K562 (cell line): ENCODE measurements at places on chromosomes 7 and 10. TPM values are rescaled to one million over a fixed set of nuclear protein-coding genes. Genes with fewer than 3 reads are reported as not detected.
A peak's percentile ranks its signal among the peaks of the same experiment; 100 is the strongest.

DNA sequence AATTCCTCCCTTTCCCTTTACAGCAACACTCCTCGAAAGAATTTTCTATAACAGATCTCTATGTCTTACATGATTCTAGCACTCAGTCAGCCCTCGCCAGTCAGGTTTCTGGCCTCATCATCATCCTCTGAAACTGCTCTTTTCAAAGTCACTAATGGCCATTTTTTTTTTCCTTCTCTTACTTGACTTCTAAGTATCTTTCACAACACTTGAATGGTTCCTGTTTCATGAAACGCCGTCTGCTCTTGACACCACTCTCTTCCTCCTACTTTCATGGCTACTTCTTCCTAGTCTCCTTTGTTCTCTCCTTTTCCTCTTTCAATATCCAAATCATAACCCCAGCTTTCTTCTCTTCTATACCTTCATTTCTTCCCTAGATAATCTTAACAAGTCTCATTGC is 100.5 kb upstream of the NRP1 start:
- no peak overlapping the region for H3K27ac ChIP-seq
- peaks cover 5% of the 10 kb centered on the region; the same call in 1 of the 2 replicates for H3K27me3 ChIP-seq
- DNase-seq: no peak

DNA sequence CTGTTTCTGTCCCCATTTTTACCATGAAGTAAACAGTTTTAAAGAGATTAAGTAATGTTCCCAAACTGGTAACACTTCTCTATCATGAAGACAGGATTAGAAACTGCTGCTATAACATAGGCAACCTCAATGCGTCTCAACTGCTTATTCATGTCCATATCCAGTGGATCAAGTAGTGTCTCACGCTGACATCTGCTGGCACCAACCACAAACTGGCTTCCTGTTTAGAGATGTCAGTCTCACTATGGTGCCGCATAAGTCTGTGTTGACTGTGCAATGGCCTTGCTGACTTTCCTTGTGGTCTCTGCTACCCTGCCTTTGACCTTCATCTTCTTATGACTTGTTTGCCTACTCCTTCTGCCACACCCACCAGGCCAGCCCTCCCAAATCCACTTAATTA is 369.6 kb upstream of the DPP6 start:
- DNase-seq: no peak
- H3K27me3 ChIP-seq: no peaks in the 10 kb centered on the region
- H3K4me1 ChIP-seq: no peaks in the 10 kb centered on the region
- no peak overlapping the region for H3K4me3 ChIP-seq
- no peak overlapping the region for H3K27ac ChIP-seq

DNA sequence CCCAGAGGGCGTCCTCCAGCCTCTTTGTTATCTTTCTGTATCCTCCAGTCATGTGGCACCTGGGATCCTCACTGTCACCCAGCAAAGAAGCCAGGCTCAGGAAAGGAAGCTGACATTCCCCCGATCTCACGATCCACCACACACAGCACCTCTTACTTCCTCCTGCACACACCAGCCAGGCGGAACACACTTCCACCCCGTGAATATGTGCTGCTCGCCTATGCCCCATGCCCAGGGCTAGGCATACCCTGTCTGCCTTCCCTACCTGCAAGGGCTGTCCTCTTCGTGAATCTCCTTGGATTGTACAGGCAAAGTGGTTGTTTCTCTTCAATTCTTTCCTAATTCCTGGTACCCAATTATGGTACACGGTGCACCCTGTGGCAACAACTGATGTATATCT is 191.0 kb downstream of the TNS3 start:
- no peaks in the 10 kb centered on the region for H3K4me1 ChIP-seq
- H3K4me3 ChIP-seq: no peak overlapping the region
- H3K27me3 ChIP-seq: peaks cover 16% of the 10 kb centered on the region; the same call in 2 of the 3 replicates
- no peaks in the 10 kb centered on the region for H3K36me3 ChIP-seq
- H3K27ac ChIP-seq: no peak overlapping the region

GRCh38 chr7:44700322-44700721 is 48.3 kb upstream of the ZMIZ2 start:
- H3K36me3 ChIP-seq: peaks cover 67% of the 10 kb centered on the region
- H3K27me3 ChIP-seq: no peaks in the 10 kb centered on the region
- no peak overlapping the region for H3K4me3 ChIP-seq
- no peak overlapping the region for H3K27ac ChIP-seq
- DNase-seq: no peak

- H3K36me3 ChIP-seq: no peaks in the 10 kb centered on the region
- no peak overlapping the region for H3K27ac ChIP-seq
- no peaks in the 10 kb centered on the region for H3K4me1 ChIP-seq
- H3K4me3 ChIP-seq: no peak overlapping the region
- DNase-seq: no peak
These were observed 93.6 kb upstream of the PCBD1 start for GRCh38 chr10:70981936-70982335.

GRCh38 chr10:14311206-14311957 is 19.3 kb downstream of the FRMD4A start:
- no peak overlapping the region for H3K4me3 ChIP-seq
- no peaks in the 10 kb centered on the region for H3K27me3 ChIP-seq
- H3K27ac ChIP-seq: no peak overlapping the region
- DNase-seq: no peak
- no peaks in the 10 kb centered on the region for H3K4me1 ChIP-seq

- H3K4me1 ChIP-seq: no peaks in the 10 kb centered on the region
- no peaks in the 10 kb centered on the region for H3K27me3 ChIP-seq
- no peaks in the 10 kb centered on the region for H3K36me3 ChIP-seq
- H3K4me3 ChIP-seq: no peak overlapping the region
These were observed 118.4 kb upstream of the ANK3 start for GRCh38 chr10:60508037-60508436.

- H3K4me3 ChIP-seq: no peak overlapping the region
- no peak overlapping the region for H3K27ac ChIP-seq
These were observed 119.7 kb downstream of the FAM53B start for GRCh38 chr10:124624466-124624865.

DNA sequence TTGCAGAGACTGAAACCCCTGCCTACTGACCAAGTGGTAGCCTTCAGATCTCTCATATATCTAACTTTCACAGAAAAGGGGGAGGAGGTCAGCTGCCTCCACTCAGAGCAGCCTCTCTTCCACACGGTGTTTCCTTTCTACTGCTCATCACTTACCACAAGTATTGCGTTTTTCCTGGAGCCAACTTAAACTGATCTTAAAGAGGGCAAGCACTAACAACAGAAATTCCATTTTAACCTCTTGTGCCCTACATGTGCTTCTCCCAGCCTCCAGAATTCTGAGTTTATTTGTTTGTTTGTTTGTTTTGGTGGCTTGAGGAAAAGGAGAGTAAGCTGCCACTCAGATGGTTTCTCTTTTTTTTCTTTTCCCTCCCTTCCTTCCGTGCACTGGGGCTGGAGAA is 19.1 kb downstream of the SKIDA1 start:
- no peaks in the 10 kb centered on the region for H3K27me3 ChIP-seq
- no peak overlapping the region for H3K27ac ChIP-seq
- no peaks in the 10 kb centered on the region for H3K36me3 ChIP-seq
- no peak for DNase-seq
- H3K4me1 ChIP-seq: peaks cover 4% of the 10 kb centered on the region; the same call in 1 of the 2 replicates

- no peak overlapping the region for H3K4me3 ChIP-seq
- no peak for DNase-seq
- H3K27ac ChIP-seq: no peak overlapping the region
- no peaks in the 10 kb centered on the region for H3K36me3 ChIP-seq
These were observed 67.8 kb downstream of the ABI1 start for GRCh38 chr10:26792758-26793495.

- H3K4me1 ChIP-seq: no peaks in the 10 kb centered on the region; the same call in 1 of the 2 replicates
- H3K27ac ChIP-seq: no peak overlapping the region
These were observed 22.1 kb upstream of the ZC3HAV1 start for GRCh38 chr7:139131601-139132041.

GRCh38 chr7:71112436-71112835 is 19.5 kb upstream of the GALNT17 start:
- H3K4me1 ChIP-seq: no peaks in the 10 kb centered on the region
- DNase-seq: no peak
- no peaks in the 10 kb centered on the region for H3K27me3 ChIP-seq
- no peak overlapping the region for H3K27ac ChIP-seq
- H3K4me3 ChIP-seq: no peak overlapping the region

- peaks cover 5% of the 10 kb centered on the region for H3K4me1 ChIP-seq
- DNase-seq: peak; percentile 60
- H3K27me3 ChIP-seq: no peaks in the 10 kb centered on the region; the same call in 2 of the 3 replicates
- no peaks in the 10 kb centered on the region for H3K36me3 ChIP-seq
These were observed 112.7 kb downstream of the SLIT1 start for GRCh38 chr10:97072851-97073665.

- no peak overlapping the region for H3K4me3 ChIP-seq
- H3K27ac ChIP-seq: no peak overlapping the region
- no peak for DNase-seq
- no peaks in the 10 kb centered on the region for H3K27me3 ChIP-seq
These were observed 24.0 kb upstream of the HELLS start for GRCh38 chr10:94521276-94522250.

DNA sequence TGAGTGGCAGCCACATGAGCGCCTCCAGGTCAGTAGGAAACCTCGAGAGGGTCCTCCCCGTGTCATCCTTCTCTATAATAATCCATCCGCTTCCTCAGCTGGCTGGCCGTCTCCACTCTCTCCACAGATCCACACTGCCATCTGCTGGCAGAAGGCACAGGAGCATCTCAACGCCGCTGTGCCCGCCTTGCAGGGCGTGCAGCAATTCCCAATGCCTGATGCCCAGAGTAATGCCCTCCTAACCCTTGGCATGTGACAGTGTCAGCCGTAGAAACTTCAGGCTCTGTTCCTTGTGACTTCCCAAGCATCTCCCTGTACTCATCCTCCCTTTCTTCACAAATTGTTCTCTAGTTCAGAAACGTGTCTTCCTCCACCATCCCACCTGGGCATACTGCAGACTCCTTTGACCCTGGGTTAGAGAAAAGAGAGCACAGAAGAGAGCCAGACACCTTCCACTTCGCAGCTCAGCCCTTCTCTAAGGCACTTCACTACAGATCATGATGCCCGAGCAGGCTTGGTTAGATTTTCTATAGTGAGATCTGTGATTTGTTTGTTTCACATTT is 70.8 kb downstream of the XPNPEP1 start:
- H3K36me3 ChIP-seq: no peaks in the 10 kb centered on the region
- no peak overlapping the region for H3K27ac ChIP-seq
- H3K4me3 ChIP-seq: no peak overlapping the region
- peak; percentile 71 for DNase-seq
- H3K27me3 ChIP-seq: peaks cover 11% of the 10 kb centered on the region

DNA sequence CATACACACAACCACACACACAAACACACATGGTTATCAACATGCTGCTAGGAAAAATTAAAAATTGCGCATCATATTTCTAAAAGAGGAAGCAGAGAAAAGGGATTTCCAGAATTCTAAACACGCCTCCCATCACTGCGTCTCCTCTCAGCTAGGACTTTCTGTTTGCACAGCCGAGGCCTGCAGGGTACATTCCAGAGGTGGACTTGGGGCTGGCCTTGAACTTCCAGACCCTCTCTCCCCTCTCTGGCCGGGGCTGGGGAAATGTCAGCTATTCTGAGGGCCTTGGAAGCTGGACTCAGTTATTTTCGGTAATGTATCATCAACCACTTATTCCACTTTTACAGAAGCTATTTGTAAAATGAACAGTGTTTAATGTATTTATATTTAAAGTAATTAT is 168.7 kb downstream of the GALNT17 start:
- no peak for DNase-seq
- H3K36me3 ChIP-seq: no peaks in the 10 kb centered on the region
- no peaks in the 10 kb centered on the region for H3K4me1 ChIP-seq
- H3K27me3 ChIP-seq: no peaks in the 10 kb centered on the region; the same call in 2 of the 3 replicates
- H3K4me3 ChIP-seq: no peak overlapping the region

DNA sequence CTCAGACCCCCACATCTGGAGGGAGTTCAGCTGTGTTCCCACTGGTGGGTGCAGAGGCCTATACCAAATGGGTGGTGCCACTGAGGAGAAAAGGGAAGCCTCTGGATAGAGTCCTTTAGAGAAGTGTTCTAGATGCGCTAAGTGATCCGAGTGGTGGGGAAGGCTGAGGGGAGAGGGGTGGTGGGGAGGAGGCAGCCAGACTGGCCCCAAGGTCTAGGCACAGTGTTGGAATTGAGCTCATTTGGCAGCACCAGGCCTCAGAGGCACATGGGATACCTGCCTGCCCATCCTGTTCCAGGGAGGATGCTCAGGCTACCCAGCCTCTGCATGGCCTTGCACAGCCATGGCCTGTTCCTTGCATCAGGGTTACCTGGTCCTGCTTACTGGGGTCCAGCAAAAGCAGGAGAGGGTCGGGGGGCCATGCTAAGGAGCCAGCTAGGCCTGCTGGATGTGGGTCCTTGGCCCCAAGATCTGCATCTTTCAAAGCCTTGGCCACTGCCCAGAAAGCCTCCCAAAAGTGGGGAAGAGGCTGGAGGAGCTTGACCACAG is 99.6 kb downstream of the NEURL1 start:
- no peaks in the 10 kb centered on the region for H3K36me3 ChIP-seq
- H3K4me3 ChIP-seq: no peak overlapping the region
- H3K4me1 ChIP-seq: no peaks in the 10 kb centered on the region
- no peak overlapping the region for H3K27ac ChIP-seq
- no peaks in the 10 kb centered on the region for H3K27me3 ChIP-seq
- no peak for DNase-seq

DNA sequence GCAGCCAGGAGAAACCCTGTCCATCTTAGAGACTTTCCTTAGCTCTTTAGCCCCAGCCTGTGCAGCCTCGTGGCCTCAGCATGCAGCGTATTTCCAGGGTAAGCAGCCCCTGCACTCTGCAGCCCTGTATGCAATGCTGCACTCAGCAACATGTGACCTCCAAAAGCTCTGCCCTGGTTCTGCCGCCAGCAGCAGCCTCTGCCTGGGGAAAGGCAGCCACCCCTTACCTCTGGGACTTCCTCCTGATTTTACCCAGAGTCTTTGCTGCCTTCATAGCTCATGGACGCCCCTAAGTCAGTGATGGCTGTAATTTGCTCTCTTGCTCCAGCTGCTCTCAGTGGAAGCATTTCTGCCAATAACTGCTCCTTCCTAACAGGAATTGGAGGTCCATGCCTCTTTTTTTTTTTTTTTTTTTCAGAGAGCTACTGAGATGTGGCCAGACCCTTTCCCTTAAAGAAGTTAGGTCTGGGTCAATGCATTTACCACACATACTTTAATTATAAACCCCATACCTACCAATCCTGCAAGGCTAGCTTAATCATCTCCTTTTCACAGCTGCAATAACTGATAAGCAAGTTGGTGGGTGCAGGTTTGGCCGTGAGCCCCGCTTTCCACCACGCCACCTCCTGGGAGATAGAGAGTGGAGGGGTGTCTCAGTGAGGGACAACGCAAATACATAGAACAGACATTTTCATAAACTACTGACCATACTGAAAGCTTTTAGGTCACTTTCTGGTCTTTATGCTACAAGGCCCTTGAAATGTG is 71.7 kb downstream of the RAMP3 start:
- no peak overlapping the region for H3K27ac ChIP-seq
- H3K4me1 ChIP-seq: peaks cover 9% of the 10 kb centered on the region; the same call in 1 of the 2 replicates
- H3K36me3 ChIP-seq: no peaks in the 10 kb centered on the region

TIMM23 gene
- total RNA-seq: 148 and 150 TPM in 2 replicates

FBXW4 gene
- 6.9 and 8.1 TPM in 2 replicates for total RNA-seq

ZFAND4 gene
- total RNA-seq: 2.1 and 2.9 TPM in 2 replicates

STK31 gene
- total RNA-seq: 0.09 and 0.20 TPM in 2 replicates

GJD4 gene
- not detected in 2 replicates for total RNA-seq

EGFR gene
- 0.13 and 0.18 TPM in 2 replicates for total RNA-seq

CCL24 gene
- 0.45 and 0.80 TPM in 2 replicates for total RNA-seq

GLI3 gene
- 0.18 and 0.27 TPM in 2 replicates for total RNA-seq

FOXI2 gene
- total RNA-seq: not detected in 2 replicates

CLEC2L gene
- total RNA-seq: 5.4 and 5.5 TPM in 2 replicates

MINDY4 gene
- total RNA-seq: 12.6 and 13.1 TPM in 2 replicates

CHST12 gene
- total RNA-seq: 17.3 and 19.8 TPM in 2 replicates

TMEM26 gene
- not detected in 2 replicates for total RNA-seq

EVX1 gene
- total RNA-seq: not detected in 2 replicates

FEZF1 gene
- not detected in 2 replicates for total RNA-seq
